HFFc6 (cell line): ENCODE measurements at places on chromosomes 4 and X. TPM values are rescaled to one million over a fixed set of nuclear protein-coding genes. Genes with fewer than 3 reads are reported as not detected.

GRCh38 chrX:10631416-10632145, 11.2 kb upstream of the MID1 start:
- no peaks in the 10 kb centered on the region for H3K36me3 ChIP-seq
- peaks cover 69% of the 10 kb centered on the region for H3K4me1 ChIP-seq

DNA sequence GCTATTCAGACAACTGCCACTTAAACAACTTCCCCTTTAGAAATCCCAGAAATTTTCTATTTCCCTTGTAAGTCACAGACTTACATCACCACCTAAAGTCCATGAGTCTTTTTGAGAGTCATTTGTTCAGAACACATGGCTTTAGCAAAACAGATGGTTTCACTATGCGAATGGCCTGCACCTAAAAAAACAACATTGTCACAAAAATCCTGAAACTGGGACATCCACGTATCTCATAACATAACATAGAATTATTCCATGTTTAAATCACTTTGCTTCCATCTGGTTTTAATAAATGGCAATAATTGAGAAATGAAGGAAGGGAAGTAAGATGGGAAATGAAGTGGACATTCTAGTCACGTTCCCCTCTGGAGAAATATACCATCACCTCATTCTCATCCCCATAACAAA, 155.3 kb upstream of the EDNRA start:
- peak overlapping the region; percentile 34; the same call in 1 of the 2 replicates for H3K27ac ChIP-seq
- peaks cover 13% of the 10 kb centered on the region for H3K4me1 ChIP-seq
- no peaks in the 10 kb centered on the region for H3K36me3 ChIP-seq
- H3K27me3 ChIP-seq: no peaks in the 10 kb centered on the region; the same call in 1 of the 2 replicates
- DNase-seq: no peak
- peak overlapping the region; percentile 20; the same call in 1 of the 2 replicates for H3K4me3 ChIP-seq

DNA sequence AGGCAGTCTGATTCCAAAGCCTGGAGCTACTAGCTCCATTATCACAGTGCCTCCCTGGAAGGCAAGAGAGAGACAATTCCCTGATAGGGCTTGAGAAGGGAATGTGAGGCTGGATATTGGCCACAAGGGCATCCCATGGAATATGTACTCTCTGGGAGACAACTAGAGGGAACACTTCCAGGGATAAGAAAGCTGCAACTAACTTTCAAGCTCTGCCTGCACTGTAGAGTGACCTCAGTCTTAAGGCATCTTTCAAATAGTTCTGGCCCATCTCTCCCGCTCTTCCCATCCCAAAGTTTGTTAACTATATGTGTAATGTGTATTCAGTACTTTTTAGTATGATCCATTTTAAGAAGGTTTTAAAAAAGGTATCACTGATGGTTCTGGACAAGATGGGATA, 13.1 kb upstream of the RNF212 start:
- H3K4me1 ChIP-seq: no peaks in the 10 kb centered on the region
- no peak overlapping the region for H3K27ac ChIP-seq
- H3K4me3 ChIP-seq: no peak overlapping the region
- H3K27me3 ChIP-seq: peaks cover 23% of the 10 kb centered on the region
- DNase-seq: no peak

The FGA gene
- total RNA-seq: not detected in 3 replicates

The MORC4 gene
- 23.5 to 26.8 TPM (median 24.3 TPM) in 3 replicates for total RNA-seq

DNA sequence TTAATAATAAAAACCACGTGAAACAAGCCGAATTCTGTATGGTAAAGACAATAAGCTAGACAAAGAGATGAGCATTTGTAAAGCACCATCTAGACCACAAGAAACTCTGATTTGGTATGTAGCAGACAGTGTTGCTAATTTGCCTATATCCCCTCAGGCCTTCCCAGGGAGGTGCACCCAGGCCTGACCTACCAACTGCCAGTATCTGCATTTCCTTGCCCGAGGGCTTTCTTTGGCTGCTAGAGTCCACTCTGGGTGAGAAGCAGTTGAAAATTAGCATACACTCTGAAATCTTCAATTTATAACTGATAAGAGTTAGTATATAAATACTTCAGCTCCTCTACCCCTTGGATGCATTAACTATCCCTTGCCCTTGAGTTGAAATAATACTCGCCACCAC, 37.4 kb upstream of the IL1RAPL1 start:
- no peaks in the 10 kb centered on the region for H3K27me3 ChIP-seq
- H3K27ac ChIP-seq: no peak overlapping the region
- no peaks in the 10 kb centered on the region for H3K36me3 ChIP-seq

- H3K4me3 ChIP-seq: no peak overlapping the region
- H3K27me3 ChIP-seq: peaks cover 10% of the 10 kb centered on the region
- H3K27ac ChIP-seq: no peak overlapping the region
- no peaks in the 10 kb centered on the region for H3K36me3 ChIP-seq
- peaks cover 7% of the 10 kb centered on the region for H3K4me1 ChIP-seq
Measured at GRCh38 chrX:72108666-72109065, 23.0 kb downstream of the RTL5 start.

- H3K27me3 ChIP-seq: no peaks in the 10 kb centered on the region; the same call in 1 of the 2 replicates
- peaks cover 5% of the 10 kb centered on the region for H3K36me3 ChIP-seq
- H3K27ac ChIP-seq: no peak overlapping the region
- H3K4me1 ChIP-seq: peaks cover 20% of the 10 kb centered on the region
Measured at GRCh38 chrX:68665502-68665901, 18.0 kb downstream of the STARD8 start.

DNA sequence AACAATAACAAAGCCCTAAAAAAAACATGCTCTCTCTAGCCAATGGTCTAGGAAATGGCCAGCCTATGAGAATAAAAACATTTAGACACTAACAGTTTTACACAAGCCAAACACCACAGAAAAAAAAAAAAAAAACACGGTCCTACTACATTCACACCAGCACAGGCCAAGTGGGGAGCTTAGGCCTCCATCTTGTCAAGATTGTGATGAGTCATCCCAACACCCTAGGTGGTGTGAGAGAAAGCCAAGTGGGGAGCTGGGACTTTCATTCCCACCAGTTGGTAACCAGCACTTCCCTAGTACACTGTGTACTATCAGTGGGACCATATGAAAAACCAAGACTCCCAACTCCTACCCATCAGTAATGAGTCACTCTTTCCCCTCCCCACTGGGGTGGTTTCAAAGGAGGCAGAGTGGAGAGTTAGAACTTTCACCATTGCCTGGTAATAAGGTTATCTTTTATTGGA, 95.6 kb downstream of the ADAMTS3 start:
- H3K4me3 ChIP-seq: no peak overlapping the region
- no peak overlapping the region for H3K27ac ChIP-seq
- DNase-seq: no peak
- H3K36me3 ChIP-seq: no peaks in the 10 kb centered on the region

DNA sequence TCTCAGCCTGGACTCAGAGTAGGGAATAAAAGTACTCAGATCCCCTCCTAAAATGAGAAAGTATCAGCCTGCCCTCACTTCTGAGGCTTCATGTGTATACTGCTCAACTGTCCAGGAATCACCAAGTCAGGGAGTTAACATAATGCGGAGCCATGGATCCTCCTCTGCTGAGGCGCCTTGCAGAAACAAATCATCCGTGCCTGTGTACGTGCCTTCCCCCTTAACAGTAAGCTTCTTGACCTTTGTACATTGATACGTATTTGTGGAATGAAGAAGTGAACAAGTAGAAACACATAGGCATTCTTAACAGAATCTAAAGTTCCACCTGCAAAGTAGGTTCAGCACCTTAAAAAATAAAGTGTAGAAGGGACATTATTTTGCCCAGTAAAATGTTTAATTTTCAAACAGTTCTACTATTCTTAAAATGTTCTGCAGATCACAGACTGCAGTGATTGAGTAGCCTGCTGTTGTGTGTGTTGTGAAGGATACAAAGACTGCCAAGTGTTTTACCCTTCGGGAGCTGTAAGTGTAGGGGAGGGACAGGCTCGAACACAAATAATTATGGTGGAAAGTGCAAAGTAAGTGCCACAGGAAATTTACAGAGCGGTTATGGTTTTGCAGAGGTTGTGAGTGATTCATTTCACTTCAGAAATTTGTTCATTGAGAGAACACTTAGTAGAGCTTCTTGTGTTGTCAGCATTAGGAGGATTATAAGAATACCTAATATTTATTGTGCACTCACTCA, 61.9 kb downstream of the ARHGAP10 start:
- peak overlapping the region; percentile 59 for H3K27ac ChIP-seq
- peaks cover 65% of the 10 kb centered on the region for H3K4me1 ChIP-seq
- H3K27me3 ChIP-seq: no peaks in the 10 kb centered on the region
- peaks cover 7% of the 10 kb centered on the region for H3K36me3 ChIP-seq
- H3K4me3 ChIP-seq: peak overlapping the region; percentile 35; the same call in 1 of the 2 replicates

DNA sequence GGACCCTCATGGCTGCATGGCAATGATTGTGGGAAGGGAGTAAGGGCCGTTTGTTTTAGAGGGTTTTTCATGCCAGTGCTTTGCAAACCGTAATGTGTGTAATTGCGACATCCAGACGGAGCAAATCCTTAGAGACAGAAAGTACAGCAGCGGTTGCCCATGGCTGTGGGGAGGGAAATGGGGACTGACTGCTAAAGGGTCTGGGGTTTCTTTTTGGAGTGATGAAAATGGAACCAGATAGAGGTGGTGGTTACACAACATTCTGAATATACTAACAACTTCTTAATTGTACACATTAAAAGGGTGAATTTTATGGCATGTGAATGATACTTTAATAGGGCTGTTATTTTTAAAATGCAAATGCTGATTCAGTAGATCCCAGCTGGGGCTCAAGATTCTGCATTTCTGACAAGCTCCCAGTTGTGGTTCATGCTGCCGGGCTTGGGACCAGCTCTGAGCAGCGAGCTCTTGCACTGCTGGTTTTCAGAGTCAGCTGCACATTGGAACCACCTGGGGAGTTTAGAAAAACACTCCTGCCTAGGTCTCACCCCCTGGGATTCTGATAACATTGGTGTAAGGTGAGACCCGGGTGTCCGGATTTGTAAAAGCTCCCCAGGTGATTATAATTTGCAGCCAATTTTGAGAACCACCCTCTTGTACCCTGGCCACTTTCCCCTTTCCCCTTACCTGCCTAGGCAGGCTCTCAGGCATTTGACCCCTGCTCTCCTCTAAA, 47.7 kb downstream of the PRPS1 start:
- peak overlapping the region; percentile 91 for H3K27ac ChIP-seq
- H3K4me3 ChIP-seq: peak overlapping the region; percentile 90
- H3K4me1 ChIP-seq: peaks cover 29% of the 10 kb centered on the region
- H3K36me3 ChIP-seq: no peaks in the 10 kb centered on the region
- no peak for DNase-seq
- H3K27me3 ChIP-seq: peaks cover 5% of the 10 kb centered on the region; the same call in 1 of the 2 replicates

GRCh38 chrX:101642093-101642492, 17.6 kb downstream of the ARMCX2 start:
- no peaks in the 10 kb centered on the region for H3K4me1 ChIP-seq
- no peak overlapping the region for H3K4me3 ChIP-seq
- no peak overlapping the region for H3K27ac ChIP-seq
- H3K36me3 ChIP-seq: peaks cover 6% of the 10 kb centered on the region

DNA sequence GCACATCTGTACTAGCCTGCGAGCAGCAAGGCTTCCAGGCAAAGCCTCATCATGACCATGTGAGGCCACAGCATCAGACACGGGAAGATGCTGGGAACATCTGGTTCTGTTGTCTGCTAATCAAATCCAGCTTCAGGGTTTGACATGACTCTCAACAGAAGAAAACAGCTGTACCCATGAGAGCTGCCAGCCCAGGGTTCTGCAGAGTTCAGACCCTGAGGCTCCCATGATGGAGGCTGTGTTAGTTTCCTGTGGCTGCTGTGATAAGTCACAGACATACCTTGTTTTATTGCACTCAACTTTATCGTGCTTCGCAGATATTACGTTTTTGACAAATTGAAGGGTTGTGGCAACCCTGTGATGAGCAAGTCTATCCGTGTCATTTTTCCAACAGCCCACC, 37.5 kb downstream of the JAKMIP1 start:
- DNase-seq: no peak
- peaks cover 12% of the 10 kb centered on the region; the same call in 1 of the 2 replicates for H3K36me3 ChIP-seq
- H3K27ac ChIP-seq: no peak overlapping the region
- no peaks in the 10 kb centered on the region for H3K27me3 ChIP-seq

The ITGB1BP2 gene
- 0.50 to 0.74 TPM (median 0.57 TPM) in 3 replicates for total RNA-seq

DNA sequence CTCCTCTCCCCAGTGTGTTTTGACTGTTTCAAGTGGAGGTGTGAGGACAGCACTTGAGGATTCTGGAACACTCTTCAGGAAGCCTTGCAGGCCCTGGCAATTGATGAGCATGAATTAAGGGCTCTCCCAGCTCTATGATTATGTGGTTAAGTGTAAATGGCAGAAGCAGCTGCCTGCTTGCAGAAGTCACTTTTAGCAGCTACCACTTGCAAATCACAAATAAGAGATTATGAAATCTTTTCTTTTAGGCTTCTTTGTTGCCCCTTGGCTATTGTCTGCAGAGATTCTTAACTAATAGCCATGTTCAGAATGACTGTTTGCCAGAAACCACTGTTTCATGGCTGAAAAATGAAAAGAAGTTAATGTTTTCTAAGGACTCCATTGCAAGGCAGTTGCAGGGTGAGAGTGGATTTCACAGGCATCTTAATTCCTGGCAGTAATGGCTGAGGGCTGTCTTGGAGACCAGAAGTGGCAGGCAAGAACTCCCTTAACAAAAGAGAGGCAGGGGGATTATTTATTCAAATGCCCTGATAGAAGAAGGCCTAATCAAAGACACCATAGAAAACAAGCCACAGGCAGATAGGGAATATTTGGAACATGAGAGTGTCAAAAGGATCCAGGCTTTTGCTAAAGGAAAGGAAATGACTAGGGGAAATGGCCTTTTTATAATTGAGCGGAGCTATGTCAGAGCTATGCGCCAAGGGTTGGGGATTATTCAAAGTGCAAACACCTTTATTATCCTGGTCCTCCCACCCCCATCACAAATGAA, 8.3 kb upstream of the HOPX start:
- H3K36me3 ChIP-seq: no peaks in the 10 kb centered on the region
- no peak for DNase-seq
- no peak overlapping the region for H3K4me3 ChIP-seq
- peaks cover 10% of the 10 kb centered on the region for H3K4me1 ChIP-seq
- H3K27ac ChIP-seq: no peak overlapping the region

DNA sequence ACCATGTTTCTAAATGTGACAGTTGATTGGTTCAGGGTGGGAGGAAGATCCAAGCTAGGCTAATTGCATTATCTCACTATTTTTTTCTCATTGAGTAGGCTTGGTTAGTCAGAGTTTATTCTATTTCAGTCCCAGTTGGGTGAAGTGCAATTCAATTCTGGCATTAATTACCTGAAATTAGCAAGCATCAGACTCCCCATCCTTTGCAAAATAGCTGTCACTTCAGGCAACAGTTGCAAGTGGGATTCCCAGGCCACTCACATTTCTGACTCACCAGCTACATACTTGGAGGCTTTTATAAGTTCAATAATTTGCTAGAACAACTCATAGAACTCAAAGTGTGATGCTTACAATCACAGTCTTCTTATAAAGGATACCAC, 155.8 kb upstream of the HAND2 start:
- no peak overlapping the region for H3K27ac ChIP-seq
- no peaks in the 10 kb centered on the region; the same call in 1 of the 2 replicates for H3K27me3 ChIP-seq
- no peak overlapping the region for H3K4me3 ChIP-seq
- no peaks in the 10 kb centered on the region for H3K36me3 ChIP-seq
- H3K4me1 ChIP-seq: no peaks in the 10 kb centered on the region
- DNase-seq: no peak

GRCh38 chrX:31223817-31224216, 152.0 kb upstream of the FTHL17 start:
- peak; percentile 52 for DNase-seq
- no peaks in the 10 kb centered on the region for H3K27me3 ChIP-seq
- no peaks in the 10 kb centered on the region for H3K36me3 ChIP-seq
- H3K4me1 ChIP-seq: peaks cover 45% of the 10 kb centered on the region
- H3K27ac ChIP-seq: peak overlapping the region; percentile 64
- peak overlapping the region; percentile 51 for H3K4me3 ChIP-seq

The SYP gene
- 0.12 to 0.42 TPM (median 0.24 TPM) in 3 replicates for total RNA-seq

GRCh38 chrX:71638409-71638808, 20.1 kb upstream of the CXCR3 start:
- no peak overlapping the region for H3K4me3 ChIP-seq
- H3K36me3 ChIP-seq: no peaks in the 10 kb centered on the region
- H3K4me1 ChIP-seq: no peaks in the 10 kb centered on the region
- no peak overlapping the region for H3K27ac ChIP-seq
- DNase-seq: no peak
- H3K27me3 ChIP-seq: no peaks in the 10 kb centered on the region
